Midbrain (tissue), 1 donor: ENCODE measurements at places on chromosomes 16 and 17.

GRCh38 chr17:30222251-30222650, 13.2 kb downstream of the SLC6A4 start:
- DNase-seq: no peak

GRCh38 chr16:89257757-89258465, 40.4 kb downstream of the ZNF778 start:
- no peak for DNase-seq

GRCh38 chr16:65445313-65446260, 323.7 kb upstream of the CDH11 start:
- no peak for DNase-seq

- no peak for DNase-seq
Measured at GRCh38 chr16:57314161-57314785, 29.8 kb upstream of the PLLP start.

DNA sequence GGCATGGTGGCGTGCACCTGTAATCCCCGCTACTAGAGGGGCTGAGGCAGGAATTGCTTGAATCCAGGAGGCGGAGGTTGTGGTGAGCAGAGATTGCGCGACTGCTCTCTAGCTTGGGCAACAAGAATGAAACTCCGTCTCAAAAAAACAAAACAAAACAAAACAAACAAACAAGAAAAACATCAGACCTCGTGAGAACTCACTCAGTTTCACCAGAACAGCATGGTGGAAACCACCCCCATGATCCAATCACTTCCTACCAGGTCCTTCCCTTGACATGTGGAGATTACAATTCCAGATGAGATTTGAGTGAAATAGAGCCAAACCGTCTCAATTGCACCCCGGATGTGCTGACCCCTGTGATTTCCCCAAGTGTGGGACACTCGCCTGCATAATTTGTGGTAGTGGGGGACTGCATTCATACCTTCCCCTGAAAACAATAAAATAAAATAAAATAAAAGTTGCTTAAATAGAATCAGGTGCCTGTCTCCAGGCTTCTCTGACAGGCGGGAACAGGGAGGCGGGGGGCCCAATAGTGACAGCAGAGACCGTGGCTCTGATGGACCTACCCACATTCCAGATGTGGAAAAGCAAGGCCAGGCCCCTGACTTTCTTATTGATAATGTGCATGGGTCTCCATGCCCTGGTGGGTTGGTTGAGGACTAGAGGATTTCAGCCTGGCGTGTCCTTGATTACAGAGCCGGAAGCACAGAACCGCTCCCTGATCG, 13.1 kb downstream of the ZSCAN10 start:
- DNase-seq: no peak

- DNase-seq: no peak
Measured at GRCh38 chr17:393806-394717, 41.5 kb upstream of the RPH3AL start.

- no peak for DNase-seq
Measured at GRCh38 chr16:79933603-79934002, 333.1 kb upstream of the MAF start.

- DNase-seq: no peak
Measured at GRCh38 chr17:66638707-66639479, 196.0 kb upstream of the CACNG5 start.

DNA sequence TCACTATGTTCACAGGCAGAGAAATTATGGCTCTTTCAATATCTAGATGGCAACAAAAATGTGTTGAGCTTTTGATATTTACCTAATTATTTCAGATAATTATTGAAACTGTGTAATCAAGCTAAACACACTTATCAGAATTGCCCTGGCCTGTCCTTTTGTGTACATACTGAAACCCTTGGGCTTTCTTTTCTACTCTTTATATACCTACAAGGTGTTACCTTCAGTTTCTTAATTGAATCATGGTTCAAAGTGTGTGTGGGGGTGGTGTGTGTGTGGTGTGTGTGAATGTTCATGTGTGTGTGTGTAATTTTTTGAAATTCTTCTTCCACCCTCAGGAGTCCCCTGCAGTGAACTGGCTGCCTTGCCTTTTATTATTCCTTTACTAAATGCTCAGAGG, 506.8 kb upstream of the SOX9 start:
- no peak for DNase-seq

DNA sequence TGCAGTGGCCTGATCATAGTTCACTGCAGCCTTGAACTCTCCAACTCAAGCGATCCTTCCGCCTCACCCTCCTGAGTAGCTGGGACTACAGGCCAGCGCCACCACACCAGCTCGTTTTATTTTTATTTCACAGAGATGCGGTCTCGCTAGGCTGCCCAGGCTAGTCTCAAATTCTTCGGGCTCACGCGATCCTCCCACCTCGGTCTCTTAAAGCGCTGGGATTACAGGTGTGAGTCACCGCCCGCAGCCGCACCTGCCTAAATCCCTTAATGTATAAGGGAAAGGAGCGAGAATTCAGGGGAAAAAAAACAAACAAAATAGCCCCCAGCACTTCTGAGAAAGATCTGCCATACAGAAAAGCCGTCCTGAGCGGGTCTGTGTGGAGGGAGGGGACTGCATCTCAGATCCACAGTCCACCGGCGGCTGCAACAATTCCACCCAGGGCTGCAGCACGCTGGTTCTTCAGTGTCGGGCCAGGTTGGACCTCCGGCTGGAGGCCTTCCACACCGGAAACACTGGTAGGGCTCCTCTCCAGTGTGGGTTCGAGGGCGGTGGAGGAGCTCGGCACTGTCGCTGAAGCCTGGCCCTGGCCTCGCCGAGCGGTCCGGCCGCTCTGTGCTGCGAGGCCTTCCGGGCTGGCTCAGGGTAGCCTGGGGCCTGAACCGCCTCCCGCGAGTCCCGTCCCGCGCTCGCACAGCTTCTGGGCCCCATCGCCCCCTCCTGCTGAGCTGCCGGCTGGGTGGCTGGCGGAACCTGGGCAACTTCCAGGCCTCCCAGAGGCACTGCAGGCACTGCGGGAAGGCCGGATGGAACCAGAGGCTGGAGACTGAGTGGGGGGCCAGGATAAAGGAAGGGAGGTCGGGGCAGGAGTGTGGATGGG, 7.0 kb downstream of the ZNF843 start:
- no peak for DNase-seq

- no peak for DNase-seq
Measured at GRCh38 chr17:75524269-75524969, 1.1 kb upstream of the LLGL2 start.

DNA sequence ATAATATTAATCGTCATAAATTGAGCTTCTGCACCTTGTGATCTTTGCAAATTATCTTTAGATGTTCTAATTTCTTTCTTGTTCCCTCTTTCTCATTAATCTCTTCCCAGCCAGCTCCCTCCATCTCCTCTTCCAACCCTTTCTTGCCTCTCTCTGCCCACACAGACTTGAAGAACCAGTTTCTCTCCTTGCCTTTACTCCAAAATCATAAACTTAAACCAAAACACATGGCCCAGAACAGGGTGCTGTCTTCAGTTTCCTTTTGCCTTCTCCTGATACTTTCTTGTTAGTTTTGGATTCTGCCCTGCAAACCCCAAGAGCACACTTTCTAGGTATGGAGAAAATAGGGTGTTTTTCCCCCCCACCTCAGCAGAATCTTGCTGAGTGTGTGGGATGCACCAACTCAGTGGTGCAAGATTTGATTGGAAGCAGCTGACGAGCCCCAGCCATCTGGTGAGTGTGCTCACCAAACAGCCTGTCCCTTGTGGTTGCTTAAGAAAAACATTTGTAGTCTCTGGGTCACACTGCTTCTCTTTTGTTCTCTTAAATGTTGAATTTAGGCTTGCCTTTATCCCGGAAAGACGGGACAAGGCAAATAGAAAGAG, 175.8 kb upstream of the MAF start:
- DNase-seq: no peak

DNA sequence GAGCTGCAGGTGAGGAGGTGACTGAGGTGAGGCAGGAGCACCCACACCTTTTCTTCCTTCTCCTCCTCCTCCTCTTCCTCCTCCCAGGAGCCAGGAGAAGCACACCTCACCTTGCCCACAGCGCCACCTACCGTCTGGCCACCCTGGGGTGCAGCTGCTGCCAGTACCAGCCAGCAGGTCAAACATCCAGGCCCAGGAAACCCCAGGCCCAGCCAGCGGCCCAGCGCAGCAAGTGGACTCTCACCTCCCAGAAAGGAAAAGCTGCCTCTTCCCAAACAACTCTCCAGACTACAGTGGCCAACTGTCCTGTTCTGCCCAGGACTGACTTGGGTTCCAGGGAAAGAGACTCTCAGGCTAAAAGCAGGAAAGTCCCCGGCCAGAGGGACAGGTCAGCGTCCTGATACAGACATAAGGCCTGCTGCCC, 22.7 kb downstream of the PEMT start:
- DNase-seq: no peak

GRCh38 chr17:75295201-75296158, 6.2 kb upstream of the SLC25A19 start:
- no peak for DNase-seq

DNA sequence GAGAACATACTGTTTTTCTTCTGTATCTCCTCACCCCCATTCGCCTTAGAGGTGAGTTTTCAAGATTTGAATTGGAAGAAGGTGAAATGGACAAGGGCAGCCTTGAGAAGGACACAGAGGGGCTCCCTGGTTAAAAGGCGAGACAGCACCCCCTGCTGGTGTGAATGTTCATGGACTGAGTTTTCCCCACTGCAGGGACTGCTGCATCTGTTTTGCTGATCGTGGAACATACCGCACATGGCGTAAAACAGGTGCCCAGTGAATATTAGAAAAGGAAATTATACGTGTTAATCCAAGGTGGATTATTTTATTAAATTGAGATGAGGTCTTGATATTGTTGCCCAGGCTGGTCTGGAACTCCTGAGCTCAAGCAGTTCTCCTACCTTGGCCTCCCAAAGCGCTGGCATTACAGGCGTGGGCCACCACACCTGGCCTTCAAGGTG, 54.5 kb downstream of the NDE1 start:
- DNase-seq: peak; percentile 80

DNA sequence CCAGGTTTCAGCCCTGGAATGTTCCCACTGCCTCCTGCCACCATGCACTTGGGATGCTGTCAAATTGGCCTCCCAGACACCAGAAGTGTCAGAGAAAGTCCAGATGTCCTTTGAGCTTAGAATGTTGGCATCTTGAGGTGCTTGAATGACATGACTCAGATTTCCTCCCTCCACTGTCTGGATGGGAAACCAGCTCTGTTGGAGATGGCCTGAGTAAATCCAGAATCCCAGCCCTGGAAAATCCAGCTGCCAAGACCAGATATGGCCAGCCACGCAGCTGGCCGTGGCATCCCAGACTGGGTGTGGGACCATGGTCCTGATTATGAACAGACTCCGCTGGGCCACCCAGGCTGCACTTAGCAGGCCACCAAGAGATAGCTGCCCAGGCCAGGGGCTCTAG, 57.0 kb upstream of the CLEC3A start:
- no peak for DNase-seq

GRCh38 chr16:10080051-10080772, 102.0 kb downstream of the GRIN2A start:
- peak; percentile 33 for DNase-seq

DNA sequence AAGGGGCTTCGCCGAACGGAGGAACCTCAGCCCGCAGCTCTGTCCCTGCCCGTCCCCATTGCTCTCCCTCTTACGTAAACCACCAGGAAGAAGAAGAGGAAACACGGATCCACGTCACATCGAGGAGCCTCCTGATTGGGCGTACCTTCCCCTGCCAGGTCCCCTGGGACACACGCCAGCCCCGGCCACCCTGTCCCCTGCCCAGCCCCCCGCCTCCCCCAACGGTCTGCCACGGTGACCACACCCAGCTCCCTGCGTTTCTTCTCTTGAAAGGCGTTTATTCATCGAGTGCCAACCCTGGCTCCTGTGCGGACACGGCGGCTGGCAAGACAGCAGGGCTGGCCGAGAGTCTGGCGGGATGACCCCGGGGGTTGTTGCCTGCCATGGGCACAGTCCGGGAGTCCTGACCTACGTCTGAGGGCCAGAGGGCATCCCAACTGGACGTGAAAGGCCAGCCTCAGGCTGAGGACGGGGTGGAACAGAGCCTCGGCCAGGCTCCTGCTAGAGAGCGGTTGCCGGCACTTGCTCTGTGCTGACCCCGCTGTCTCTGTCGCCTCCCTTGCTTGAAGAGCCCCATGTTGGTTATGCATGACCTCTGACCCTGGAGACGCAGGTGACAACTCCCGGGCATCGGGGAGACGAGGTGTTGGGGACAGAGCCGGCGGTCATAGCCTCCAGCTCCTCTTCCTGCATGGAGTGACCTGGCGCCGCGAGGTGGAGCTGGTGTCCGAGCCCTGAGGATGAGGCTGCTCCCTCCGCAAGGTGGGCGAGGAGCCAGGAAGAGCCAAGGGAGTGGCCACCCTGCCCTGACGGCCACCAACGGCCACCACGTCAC, 40.5 kb upstream of the ACSF3 start:
- DNase-seq: peak; percentile 16

- DNase-seq: no peak
Measured at GRCh38 chr17:2235792-2236366, 67.7 kb downstream of the SMG6 start.

- DNase-seq: no peak
Measured at GRCh38 chr16:75576384-75576811, 10.2 kb downstream of the GABARAPL2 start.

GRCh38 chr16:2236337-2237101, at the start of gene DNASE1L2:
Gene DNASE1L2 (plus strand): TSS chr16:2236444. CDS start chr16:2236817, 373 bp downstream.
- DNase-seq: no peak

- no peak for DNase-seq
Measured at GRCh38 chr17:77436058-77436442, 295.3 kb downstream of the SEC14L1 start.

GRCh38 chr16:72664056-72664508, 383.8 kb downstream of the ZFHX3 start:
- no peak for DNase-seq

DNA sequence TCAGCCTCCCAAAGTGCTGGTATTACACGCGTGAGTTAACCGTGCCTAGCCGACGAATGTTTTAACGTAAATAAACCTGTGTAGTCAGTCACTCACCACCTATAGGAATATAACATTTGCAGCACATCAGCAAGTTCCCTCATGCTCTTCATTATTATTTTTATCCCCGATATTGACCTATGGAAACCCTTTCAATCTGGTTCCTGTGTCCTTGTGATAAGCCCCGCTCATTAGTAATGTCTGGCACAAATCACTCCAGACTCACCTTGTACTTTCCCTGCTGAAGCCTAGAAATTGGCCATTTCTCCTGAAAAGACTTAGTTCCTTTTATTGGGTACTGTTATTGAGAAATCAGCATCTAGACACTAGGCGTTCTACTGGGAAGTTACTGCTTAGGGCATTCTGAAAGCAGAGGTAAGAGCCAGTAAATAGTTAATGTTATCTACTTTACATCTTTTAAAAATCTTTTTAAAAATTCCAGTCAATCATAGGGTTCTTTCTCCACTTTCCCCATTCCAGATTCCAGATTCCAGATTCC, 1.5 kb upstream of the PHKG2 start:
- no peak for DNase-seq

DNA sequence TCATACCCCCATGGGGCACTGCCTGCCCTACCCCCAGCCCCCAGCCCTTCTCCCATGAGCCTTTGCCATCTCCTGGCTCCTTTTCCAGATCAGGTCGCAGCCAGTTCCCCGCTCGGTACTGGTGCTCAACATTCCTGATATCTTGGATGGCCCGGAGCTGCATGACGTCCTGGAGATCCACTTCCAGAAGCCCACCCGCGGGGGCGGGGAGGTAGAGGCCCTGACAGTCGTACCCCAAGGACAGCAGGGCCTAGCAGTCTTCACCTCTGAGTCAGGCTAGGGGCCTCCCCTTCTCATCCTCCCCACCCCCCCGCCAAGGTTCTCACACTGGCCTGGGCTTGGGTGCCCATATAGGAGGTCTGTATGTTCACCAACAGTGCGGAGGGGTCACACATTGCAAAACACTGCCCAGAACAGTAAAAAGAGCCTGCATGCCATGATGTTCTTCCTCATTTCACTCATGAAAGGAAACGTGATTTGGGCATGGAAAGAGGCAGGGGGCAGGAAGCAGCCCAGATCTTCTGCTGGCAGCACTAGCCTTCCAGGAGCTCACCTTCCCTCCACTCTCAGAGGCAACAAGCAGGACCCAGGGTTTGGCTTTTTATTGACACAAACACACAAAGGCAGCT, 7.5 kb downstream of the IFI35 start:
- no peak for DNase-seq
